ENCODE measurements at places on chromosomes 5 and 9. TPM values are rescaled to one million over a fixed set of nuclear protein-coding genes. Genes with fewer than 3 reads are reported as not detected.

Gene CBY3
- not detected for total RNA-seq

Gene SLC34A1
- not detected for total RNA-seq

GRCh38 chr9:134546246-134546731 is 95.3 kb upstream of the COL5A1 start:
- DNase-seq: peak; percentile 70

- DNase-seq: no peak
Observed at GRCh38 chr9:26244661-26245451, 566.6 kb upstream of the TUSC1 start.

GRCh38 chr5:143106174-143106573 is 297.3 kb downstream of the NR3C1 start:
- DNase-seq: no peak

- no peak for DNase-seq
Observed at GRCh38 chr5:151018846-151019245, 1.5 kb upstream of the GPX3 start.

DNA sequence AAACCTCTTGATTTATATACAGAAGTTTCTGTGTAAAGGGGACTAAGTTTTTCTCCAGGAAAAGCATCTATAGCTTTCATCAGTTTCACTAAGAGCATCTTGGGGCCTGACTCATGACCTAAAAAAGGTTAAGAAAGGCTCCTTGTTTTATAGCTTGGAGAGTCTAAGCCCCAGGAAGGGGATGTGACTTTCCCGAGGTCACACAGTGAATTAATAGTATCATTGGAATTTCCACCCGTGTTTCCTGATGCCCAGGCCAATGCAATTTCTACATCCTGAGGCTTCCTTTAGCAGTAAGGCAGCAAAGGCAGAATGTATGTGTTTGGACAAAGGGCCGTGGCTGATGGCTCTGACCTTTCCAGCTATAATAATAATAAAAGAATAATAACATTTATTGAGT is 8.6 kb downstream of the MORN5 start:
- no peak for DNase-seq

DNA sequence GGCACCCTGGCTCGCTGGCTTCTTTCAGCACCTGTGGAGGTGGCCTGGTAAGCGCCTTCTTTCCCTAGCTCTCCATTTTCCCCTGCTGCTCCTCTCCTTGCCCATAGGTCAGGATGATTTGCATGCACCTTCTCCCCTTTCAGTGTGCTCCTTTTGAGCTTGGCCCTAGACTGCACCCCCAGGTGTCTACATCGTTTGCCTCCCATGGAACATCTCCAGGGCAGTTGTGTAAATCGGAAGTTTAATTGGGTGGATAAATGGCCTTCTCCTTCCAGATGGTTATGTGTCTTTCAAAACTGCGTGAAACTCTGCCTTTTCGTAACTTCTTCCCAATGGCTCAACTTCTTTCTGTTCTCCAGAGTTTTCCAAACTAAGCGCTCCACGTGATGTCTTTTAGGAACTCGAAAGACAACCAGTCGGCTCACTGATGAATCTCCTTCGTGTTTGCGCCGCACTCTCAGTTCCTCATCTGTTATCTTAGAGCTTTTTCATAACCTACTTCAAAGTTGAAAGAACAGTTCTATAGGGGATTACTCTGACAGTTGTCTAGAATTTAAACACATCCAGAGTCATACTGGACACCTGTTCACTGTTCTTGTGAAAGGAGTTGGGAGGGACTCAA is 1.7 kb downstream of the ADAMTS19 start:
- no peak for DNase-seq

DNA sequence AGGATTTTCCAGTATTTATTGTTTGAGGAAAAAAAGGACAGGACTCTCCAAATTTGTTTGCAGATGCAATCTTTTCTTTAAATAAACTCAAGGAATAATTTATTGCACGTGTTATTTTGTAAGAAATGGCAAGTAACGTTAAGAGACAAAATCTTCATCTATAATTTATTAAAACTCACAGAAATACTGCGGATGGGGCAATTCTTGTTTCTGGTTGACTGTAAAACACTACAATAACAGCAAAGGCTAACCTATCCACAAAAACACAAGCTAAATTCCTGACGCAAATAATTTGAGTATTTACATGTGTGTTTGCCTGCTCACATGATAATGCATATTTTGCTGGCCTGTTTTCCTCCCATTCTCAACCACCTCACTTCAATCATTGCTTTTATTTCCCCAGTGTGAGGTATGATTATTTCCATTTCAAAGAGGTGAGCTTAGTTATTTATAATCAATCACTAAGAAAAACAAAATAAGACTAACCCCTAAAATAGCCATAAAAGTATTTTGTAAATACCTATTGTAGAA is 619.4 kb downstream of the PDE4D start:
- no peak for DNase-seq

GRCh38 chr5:86112249-86112648 is 505.5 kb upstream of the COX7C start:
- DNase-seq: no peak

- no peak for DNase-seq
Observed at GRCh38 chr9:116155698-116156039, 2.1 kb downstream of the PAPPA start.

- no peak for DNase-seq
Observed at GRCh38 chr9:105458404-105458803, 10.6 kb downstream of the FSD1L start.

DNA sequence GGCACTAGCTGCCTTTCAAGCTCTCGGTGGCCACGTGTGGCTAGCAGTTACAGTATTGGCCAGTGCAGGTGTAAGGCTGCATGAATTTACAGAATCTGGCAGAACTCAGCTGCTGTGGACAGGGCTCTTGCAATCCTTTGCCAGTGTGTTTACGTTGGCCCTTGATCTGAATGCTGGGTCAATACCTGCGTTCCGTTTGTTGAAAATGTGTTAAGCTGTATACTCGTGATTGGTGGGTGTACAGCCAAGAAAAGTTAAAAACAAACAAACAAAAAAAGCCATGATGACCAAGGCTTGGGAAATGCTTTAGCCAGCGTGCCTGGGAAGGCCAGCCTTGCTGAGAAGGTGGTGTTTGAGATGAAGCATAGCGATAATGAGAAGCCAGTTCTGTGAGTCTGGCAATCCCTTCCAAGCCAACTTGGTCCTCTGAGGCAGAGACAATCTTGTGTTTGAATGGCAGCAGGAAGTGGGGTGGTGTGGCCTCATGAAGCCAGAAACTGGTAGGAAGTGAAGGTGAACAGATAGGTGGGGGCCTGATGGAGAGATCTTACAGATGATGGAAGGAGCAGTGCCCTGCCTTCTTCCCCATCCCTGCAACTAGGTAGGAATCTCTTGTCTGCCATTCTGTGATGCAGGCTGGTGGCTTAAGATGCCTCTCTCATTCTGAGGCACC is 820 bp upstream of the CFAP90 start:
- DNase-seq: no peak

DNA sequence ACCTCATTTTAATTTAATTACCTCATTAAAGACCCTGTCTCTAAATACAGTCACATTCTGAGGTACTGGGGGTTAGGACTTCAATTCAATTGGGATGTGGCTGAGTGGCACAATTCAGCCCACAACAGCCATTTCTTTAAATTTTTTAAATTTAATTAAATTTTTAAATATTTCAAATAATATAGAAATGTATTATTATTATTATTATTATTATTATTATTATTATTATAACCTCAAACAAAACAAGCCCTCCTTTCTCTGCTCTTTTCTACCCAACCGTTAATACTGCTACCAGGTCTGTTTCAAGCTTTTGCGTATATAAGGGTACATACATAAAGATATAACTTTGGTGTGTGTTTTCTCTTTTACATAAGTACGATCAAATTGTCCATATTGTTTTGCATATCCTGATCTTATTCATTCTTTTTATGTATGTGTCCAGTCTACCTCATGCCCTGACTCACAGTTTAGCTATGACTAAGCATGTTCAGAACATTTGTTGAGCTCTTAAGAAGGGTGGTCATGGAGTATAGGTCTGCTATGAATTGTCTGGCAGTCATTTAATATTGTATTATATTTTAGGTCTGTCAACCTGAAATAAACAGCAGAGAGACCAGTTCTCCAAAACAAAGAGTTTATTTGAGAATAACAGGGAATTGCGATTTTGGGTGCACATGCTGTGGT is 16.1 kb upstream of the RAB14 start:
- DNase-seq: no peak
